ENCODE measurements at places on chromosomes 1 and 21.

GRCh38 chr1:22709227-22709626, 1.4 kb upstream of the EPHB2 start:
- DNase-seq = no peak

GRCh38 chr1:209527372-209527771, 56.1 kb upstream of the CAMK1G start:
- DNase-seq = no peak

DNA sequence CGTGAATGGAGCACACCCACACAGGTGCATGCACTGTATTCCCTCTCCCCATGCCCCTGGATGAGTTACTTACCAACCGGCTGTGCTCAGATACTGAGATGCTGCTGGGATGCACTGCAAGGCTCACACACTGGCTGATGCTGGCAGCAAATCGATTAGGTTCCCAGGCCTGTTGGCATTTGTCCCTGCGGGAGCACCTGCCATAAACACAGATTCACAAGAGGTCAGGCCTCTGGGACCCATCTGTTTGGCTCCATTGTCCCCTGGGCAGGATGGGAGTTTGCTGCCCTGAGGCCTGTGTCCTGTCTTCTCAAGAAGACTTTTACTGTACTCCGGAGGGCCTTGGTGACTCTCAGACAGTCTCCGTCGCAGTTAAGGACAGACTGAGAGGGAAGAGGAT, 145.4 kb downstream of the PLXNA2 start:
- no peak for DNase-seq

DNA sequence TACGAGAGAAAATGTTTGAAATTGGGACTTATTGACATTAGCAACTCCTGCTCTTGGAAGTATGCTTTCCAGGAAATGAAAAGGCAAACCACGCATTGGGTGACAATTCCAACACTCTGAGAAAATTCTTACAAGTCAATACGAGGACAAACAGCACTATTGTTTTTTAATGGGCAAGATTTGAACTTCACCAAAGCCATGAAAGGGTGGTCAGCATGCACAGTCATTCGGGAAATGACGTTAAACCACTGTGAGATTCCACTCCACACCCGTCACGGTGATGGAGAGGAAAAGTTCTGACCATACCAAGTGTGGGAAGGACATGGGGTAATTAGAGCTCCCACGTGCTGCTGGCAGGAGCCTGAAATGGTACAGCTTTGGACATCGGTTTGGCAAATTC, 12.2 kb upstream of the PRXL2B start:
- DNase-seq = no peak

DNA sequence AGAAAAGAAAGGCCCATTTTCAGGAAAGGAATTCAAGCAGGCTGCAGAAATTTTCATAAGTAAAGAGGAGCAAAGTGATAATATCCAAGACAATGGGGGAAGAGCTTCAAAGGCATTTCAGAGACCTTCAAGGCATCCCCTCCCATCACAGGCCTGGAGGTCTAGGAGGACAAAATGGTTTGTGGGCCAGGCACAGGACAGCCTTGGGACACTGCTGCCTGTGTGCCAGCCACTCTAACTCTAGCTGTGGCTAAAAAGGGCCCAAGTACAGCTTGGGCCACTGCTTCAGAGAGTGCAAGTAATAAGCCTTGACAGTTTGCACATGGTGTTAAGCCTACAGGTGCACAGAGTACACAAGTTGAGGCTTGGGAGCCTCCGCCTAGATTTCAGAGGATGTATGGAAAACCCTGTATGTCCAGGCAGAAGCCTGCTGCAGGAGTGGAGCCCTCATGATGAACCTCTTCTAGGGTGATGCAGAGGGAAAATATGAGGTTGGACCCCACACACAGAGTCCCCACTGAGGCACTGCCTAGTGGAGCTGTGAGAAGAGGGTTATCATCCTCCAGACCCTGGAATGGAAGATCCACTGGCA, 51.8 kb upstream of the ZSWIM5 start:
- no peak for DNase-seq

DNA sequence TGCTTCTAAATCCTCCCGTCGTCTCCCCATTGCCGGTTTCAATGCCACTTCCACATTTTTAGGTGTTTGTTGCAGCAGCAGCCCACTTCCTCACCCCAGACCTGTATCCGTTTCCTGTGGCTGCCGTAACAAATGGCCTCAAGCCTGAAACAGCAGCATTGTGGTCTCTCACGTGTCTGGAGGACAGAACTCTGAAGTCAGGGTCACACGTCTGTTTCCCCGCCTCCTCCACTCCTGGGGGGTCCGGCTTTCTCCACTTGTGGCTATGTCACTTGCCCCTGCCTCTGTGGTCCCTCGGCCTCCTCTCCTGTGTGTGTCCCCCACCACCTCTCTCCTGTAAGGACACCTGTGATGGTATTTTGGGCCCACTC, 21.8 kb downstream of the TRPM2 start:
- DNase-seq = peak; percentile 23

GRCh38 chr21:33802481-33802880, 113.1 kb downstream of the ATP5PO start:
- no peak for DNase-seq

DNA sequence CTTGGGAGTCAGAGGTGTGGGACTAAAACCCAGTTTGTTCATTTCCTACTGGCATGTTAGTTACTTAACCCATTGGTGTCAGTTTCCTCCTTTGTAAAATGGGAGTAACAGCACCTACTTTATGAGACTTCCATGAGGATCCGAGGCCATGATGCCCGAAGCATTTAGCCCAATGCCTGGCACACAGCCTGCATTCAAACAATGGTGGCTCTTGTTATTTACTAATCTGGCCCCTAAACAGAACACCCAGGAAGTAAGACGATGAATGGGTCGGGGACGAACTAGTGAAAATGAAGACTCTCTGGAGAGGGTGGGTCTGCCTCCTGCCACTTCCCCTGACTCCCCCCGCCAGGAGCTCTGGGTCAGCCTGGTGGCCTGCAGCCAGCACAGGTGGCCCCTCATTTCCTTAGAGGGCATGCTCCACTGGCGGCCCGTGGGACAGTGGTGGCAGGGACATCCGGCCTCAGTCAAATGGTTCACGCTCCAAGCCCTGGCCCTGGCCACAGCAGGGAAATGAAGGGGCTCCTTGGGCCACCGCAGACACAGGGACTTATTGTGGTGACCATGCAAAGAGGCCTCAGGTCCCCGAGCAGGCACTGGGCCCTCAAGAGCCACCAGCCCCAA, 9.5 kb upstream of the TAS1R2 start:
- DNase-seq = no peak

DNA sequence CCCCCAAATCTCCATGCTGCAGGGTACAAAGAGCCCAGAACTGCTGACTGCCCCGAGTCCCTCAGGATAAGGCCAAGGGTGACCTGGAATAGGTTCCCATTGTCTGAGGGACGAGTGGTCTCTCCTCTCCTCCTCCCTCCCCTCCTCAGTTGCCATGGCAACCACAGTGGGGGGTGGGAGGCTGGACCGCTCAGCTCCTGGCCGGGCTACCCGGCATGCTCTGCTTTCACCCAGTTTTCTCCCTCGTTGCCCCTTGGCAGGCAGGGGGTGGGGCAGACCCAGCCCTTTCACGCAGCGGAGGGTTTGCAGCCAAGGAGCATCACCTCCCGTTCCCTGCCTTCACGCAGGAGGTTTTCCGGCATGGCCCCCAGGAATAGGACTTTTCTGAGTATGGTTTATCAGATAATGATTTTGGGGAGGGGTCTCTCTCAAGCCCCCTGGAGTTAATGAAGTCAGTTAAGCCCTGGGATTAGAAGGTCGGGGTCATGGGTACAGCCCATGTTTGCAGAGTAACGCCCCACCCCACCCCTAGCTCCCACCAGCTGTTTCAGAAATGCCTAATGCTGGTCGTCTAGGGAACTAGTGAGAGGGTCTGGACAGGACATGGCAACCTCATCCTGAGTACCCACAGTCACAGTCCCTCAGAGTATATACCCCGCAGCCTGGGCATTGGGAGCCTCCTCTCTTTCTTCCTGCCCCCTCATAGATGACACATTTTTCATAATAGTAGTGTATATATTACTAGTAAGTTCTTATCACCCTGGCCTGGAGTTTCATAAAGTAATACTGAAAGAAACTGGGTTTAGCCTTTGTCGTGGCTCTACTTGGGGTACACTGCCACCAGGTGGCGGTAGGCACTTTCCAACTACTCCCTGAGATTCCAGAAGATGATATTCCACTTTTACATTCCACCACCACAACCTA, 20.7 kb downstream of the C1QB start:
- DNase-seq = no peak

DNA sequence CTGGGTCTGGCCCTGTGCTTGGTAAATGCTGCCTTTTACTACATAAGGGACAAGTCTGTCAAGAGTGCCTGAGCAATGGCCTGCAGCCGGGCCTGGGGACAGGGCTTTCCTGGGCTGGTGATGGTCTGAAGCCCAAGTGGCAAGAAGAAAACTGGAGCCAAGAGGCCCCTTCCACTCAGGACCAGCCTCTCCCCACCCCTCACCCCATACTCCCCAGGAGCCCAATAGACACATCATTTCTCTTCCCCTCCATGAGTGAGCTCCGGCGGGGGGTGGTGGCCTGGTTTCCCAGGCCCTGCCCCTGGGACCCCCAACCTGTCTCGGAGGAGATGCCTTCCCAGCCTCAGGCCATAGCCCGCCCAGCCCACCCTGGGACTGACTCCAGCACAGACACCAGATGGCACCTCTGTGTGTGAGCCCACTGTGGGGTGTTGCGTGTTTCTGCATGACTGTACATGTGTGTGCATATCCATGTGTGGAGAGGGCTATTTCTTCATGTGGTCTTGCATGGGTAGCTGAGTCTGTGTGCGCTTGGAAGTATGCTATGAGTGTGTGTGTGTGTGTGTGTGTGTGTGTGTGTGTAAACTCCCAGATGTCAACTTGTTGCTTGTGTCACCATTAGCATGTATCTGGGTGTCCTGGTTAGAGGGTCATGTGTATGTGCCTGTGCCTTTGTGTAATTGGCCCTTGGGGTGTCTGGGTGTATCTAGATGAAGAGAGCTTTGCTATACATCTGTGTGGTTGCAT, 14.3 kb upstream of the LRP8 start:
- DNase-seq = no peak

DNA sequence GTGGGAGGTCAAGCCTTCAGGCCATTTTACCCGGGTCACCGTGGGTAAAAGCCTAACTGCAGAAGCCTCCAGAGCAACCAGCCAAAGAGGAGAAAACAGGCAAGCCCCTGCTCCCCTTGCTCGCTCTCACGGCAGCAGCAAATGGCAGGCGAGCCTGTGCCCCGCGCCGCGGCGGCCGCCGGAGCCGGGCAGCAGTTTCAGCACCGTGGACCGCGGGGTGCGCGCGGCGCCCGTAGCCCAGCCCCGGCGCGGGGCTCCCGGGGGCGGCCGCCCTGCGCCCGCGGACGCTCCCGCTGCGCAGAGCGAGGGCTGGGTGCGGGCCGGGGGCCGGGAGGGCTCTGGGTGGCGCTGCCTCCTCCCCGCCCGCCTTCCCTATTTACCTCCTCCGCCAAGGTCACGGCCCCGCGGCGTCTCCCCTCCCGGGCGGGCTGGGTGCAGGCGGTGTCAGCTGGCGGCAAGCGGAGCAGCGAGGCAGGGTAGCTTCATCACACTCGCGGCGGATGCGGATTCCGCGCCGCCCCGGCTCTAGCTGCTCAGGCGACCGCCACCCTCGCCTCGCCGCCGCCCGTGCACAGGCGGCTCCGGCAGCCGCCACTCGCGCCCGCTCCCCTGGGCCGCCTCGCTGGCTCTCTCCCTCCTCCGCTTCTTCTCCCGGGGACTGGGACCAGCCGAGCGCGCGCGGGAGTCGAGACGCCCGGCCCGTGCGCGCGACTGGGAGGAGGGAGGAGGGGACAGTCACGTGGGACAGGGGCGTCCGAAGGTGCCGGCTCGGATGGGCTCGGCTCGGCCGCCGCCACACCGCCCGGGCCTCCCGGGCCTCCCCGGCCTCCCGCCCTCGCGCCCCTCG, at the start of gene RGS7:
Gene RGS7, minus strand, starts transcription at position 687 of the 847 bp plus-strand sequence.
- DNase-seq = no peak

DNA sequence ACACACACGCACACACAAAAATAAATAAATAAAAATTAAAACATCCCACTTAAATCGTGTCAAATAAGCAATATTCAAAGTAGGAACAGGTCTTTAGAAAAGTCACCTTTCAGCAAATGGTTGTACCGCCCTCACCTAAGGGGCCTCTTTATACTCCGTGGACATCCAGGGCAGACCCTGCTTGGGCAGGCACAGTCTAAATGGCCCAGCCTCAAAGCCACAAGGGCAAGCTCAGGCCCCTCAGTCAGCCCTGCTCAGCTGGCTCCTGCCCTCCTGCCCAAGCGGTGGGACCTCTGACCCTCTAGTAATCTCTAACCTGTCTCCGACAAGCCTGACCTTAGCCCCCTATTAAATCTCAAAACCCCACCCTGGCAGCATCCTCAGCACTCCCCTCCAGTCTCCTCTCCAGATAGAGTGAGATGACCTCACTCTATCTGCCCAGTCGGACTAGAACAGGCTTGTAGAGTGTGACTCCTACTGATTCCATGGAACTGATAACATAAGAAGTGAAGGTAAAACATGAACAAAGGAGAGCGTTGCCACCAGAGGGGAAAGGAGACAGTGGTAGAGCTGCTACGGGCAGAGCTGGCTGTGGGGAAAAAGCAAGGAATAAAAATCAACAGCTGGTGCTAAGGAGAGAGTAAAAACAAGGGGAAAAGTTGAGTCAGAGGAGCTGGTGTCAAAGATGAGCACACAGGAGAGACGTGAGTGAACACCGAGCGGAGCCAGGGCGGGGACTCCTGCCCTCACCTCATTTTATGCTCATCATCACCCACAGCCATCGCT, 36.0 kb downstream of the SIPA1L2 start:
- DNase-seq = no peak

GRCh38 chr1:77536813-77537212, 145.6 kb downstream of the ZZZ3 start:
- no peak for DNase-seq

- DNase-seq = no peak
Measured at GRCh38 chr1:227395426-227396028, 77.2 kb upstream of the CDC42BPA start.

- no peak for DNase-seq
Measured at GRCh38 chr1:24253571-24253970, 65.6 kb upstream of the GRHL3 start.

GRCh38 chr1:48701445-48701844, 75.2 kb downstream of the BEND5 start:
- DNase-seq = no peak

DNA sequence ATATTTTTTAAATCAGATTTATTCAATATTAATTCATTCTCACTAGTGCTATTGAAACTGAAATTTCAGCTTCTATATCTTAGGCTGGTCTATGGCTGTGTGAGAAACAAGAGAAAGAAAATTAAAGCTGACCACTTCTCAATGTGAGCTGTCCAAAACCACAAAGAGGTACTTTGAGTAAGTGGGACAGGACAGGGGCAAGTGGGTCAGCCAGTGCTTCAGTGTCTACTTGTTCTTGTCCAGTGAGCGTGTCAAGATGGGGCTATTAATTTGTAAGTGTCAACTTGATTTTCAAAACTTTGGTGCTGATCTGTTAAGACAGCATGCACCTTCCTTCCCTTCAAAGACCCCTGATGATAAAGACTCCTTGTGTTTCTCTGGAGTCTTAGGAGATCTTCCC, 533.9 kb downstream of the PLPP3 start:
- DNase-seq = no peak

DNA sequence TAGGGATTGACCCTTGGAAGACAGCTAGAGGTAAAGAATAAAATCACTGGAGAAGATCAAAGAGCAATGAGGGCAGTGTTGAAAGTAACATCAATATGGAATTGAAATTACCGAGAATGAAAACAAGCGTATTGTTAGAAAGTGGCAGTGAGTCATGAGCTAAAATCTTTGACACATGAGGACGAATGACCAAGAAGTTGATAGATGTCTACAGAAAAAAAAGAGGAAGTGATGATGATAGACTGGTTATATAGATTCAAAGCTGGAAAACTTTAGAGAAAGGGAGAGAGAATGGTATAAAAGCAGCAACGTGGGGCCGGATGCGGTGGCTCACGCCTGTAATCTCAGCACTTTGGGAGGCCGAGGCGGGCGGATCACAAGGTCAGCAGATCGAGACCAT, 12.5 kb upstream of the DNM3 start:
- no peak for DNase-seq

Data from CD4-positive, alpha-beta T cell treated with Interleukin-4 for 4 hours (primary cell).